Activated CD4-positive, CD25-positive, alpha-beta regulatory T cell treated with anti-CD3 and anti-CD28 coated beads, Interleukin-2, amount 50 U/mL, for 24 hours (primary cell): ENCODE measurements at places on chromosomes 1 and 21.

DNA sequence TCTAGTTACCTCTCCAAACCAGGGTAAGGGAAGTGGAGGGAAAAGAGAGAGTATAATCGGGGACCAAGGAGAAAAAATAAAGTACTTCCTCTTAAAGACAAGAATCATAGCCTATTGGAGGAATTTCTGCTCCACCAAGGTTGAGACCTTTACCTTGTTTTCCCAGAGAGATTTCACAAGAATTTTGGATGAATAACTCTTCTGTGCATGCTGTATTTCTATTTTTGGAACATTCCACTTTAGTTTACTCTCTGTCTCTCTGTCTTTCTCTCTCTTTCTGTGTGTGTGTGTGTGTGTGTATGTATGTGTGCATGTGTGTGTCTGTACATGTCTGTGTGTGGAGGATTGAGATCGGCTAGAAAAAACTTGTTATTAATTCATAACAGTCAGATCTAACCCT, 318.4 kb upstream of the RGS18 start:
- no peak for ATAC-seq

- no peak for ATAC-seq
Observed at GRCh38 chr1:214500340-214501055, 50.9 kb downstream of the PTPN14 start.

- no peak for ATAC-seq
Observed at GRCh38 chr1:29050166-29050565, 73.5 kb downstream of the TMEM200B start.

DNA sequence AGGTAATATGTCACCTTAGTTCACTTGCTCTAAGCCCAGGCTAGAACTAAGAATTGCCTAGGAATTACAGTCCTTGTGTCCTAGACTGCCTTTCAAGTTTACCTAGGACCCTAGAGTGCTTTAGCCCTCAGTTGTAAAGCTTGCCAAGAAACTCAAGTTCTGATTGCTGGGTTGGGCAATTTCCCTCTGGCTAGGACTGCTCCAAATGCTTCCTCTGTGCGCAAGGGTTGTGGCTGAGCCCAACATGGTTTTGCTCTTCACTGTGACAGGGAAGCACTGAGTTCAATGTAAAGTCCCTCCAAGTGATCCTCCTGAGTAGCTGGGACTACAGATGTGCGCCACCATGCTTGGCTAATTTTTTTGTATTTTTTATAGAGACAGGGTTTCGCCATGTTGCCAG, 102.3 kb upstream of the NEK7 start:
- ATAC-seq: no peak

- no peak for ATAC-seq
Observed at GRCh38 chr1:167106119-167106461, 12.2 kb downstream of the STYXL2 start.

GRCh38 chr1:228399531-228400236, 7.0 kb downstream of the TRIM11 start:
- no peak for ATAC-seq

- no peak for ATAC-seq
Observed at GRCh38 chr1:90838720-90839119, 121.6 kb upstream of the BARHL2 start.

GRCh38 chr1:40709100-40709801, 17.7 kb downstream of the NFYC start:
- peak; percentile 98 for ATAC-seq

GRCh38 chr1:9389968-9390367, 97.3 kb downstream of the SPSB1 start:
- peak; percentile 56 for ATAC-seq

GRCh38 chr1:220487297-220487820, 40.6 kb upstream of the MARK1 start:
- ATAC-seq: no peak

DNA sequence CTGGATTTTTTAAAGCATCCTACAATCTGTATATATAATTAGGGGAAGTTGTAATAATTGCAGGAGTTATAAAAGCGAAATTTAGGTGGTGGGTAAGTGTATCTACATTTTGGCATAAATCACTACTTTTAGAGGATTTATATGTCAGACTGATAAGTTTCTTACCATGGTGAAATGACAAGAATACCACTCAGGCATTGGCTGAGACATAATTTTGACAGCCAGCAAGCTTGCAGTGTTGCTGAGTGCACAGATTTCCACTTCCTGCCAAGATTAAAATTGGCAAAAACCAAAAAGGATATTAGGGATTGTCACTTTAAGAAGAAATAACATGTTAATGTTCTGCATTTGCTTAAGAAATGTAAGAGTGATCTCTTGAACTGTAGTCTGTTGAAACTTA, 28.2 kb downstream of the NFIA start:
- no peak for ATAC-seq

DNA sequence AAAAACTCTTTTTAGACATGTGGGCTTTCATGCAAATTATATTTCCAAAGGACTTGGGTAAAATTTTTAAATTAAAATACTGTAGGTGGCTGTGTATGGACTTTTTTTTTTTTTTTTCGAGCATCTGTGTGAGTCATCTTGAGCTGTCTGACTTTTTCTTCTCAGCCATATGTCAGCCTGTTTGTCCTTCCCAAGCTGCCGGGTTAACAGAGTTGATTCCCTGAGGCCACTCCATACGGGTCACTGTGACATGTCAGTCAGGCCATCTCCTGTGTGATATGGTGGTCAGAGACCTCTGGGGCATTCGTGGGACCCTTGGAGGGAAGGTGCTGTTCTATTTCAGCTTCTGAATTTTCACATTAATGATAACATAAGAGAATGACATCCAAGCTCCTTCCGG, 148.3 kb downstream of the KCNJ6 start:
- ATAC-seq: no peak

DNA sequence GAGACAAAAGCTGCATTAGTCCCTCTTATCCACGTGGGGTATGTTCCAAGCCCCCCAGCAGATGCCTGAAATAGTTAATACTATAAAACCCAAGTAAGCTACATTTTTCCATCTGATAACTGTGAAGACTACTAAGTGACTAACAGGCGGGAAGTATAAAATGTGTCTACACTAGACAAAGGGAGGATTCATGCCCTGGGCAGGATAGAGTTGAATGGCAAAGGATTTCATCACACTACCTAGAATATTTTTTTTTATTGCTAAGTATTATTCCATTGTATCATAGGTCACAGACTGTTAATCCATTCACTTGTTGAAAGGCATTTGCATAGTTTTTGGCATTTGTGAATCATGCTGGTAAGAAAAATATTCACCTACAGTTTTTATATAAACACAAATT, 26.4 kb upstream of the CFHR4 start:
- no peak for ATAC-seq

GRCh38 chr1:228170666-228171065, 5.1 kb downstream of the IBA57 start:
- no peak for ATAC-seq

GRCh38 chr1:156571261-156571852, 1.0 kb downstream of the IQGAP3 start:
- no peak for ATAC-seq

DNA sequence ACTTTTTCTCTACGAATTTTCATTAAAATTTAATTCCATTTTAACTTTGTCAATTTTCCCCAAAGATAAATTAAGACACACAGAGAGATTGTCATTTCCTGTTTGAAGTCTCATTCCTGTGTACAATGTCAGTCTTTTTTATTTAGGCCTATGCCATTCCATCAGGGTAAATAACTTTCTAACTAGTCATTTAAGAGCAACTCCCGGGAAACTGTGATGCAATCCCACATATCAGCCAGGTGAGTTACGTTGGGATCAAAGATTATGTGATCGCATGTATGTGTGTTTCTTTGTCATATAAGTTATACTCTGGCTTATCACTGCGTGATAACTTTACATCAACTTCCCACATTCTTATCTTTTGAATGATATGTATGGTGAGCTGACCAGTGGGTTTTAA, 86.1 kb upstream of the S1PR1 start:
- no peak for ATAC-seq

DNA sequence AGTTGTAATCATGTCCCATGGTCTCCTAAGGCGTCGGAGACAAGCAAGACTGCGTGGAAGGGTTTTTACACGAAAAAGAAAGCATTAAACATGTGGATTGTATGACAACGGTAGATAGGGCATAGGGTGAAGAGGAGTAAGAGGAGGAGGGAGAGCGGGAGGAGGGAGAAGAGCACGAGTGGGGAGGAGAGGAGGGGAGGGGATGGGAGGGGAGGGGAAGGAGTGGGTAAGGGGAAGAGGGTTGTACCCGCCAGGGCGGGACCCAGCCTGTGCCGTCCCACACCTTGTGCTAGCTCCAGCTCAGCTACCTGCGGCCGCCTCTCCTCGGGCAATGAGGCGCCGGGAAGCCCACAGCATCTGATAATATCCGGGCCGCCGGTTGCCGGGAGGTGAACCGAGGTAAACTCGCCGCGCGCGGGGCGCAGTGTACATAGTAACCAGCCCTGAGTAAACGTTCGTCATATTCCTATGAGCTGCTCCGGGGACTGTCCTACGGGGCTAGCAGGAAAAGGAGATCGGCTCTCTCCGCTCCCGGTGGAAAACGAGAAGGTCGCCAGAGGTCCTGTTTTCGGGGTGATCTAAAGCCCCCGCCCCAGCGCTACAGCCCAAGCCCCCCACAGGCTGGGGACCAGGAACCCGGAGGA, 449 bp upstream of the RCAN3 start:
- peak; percentile 60 for ATAC-seq

- ATAC-seq: no peak
Observed at GRCh38 chr1:207186503-207186902, 82.5 kb downstream of the C4BPA start.

DNA sequence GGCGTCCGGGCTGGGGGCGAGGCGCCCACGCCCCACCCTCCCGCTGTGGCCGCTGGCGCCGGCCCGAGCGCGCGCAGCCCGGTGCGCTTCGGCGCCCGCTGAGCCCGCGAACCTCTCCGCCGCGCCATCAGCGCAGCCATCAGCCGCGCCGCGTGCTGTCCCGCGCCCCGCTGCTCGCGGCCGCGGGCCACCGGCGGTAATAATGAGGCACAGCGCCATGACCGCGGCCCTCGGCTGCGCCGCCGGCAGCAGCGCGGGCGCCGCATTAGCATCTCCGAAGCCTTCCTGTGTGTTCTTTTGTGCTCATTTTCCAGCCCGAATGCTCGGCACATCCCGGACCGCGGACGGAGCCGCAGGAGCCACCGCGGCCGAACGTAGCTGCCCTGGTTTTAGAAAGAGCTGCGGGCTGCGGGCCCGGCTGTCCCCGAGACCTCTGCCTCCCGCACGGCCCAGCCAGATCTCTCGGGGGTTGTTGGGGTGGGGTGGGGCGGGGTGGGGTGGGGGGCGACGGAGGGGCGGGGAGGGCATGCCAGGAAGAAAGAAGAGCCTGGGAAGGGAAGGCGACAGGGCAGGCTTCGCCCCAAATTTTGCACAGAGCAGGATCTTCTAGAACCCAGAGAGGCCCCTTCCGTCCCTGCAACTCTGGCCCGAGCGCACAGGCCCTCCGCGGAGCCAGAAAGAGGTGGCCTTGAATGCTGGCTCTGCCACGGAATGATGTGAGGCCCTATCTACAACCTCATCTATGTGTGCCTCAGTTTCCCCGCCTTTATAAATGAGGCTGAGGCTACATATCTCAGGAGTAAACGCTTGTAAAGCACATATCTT, 55.3 kb downstream of the RRAGC start:
- ATAC-seq: no peak

- no peak for ATAC-seq
Observed at GRCh38 chr1:224256640-224257039, 73.3 kb downstream of the NVL start.

DNA sequence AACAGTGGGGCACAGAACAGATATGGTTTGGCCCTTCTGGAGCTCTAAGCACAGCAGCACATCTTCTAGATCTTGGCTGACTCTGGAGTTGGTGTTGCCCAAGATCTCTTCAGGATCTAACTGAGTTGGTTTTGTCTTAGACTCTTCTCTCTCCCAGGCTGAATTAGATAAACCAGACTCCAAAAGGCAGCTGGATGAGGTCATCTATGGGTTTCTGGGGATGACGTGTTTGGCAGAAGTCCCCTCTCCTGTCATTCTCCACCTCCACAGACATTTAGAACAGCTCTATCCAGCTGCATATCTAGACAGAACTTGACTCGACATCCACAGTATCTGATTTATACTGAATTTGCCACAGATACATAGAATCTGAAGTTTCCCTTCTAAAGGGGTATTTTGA, 75.3 kb downstream of the ST6GALNAC5 start:
- no peak for ATAC-seq

GRCh38 chr1:173195596-173196088, 11.5 kb downstream of the TNFSF4 start:
- peak; percentile 51 for ATAC-seq

- no peak for ATAC-seq
Observed at GRCh38 chr1:88740784-88741183, 56.7 kb downstream of the PKN2 start.

GRCh38 chr1:68558321-68559026, 61.6 kb upstream of the DEPDC1 start:
- no peak for ATAC-seq

- ATAC-seq: peak; percentile 36
Observed at GRCh38 chr1:110605901-110606656, at the start of gene KCNA2. Gene KCNA2 (minus strand): TSS chr1:110606358. CDS start chr1:110604782, 1,576 bp downstream.

GRCh38 chr1:76591461-76591860, 275.8 kb upstream of the ST6GALNAC5 start:
- ATAC-seq: no peak

- ATAC-seq: no peak
Observed at GRCh38 chr1:11978301-11978700, 1.9 kb upstream of the MFN2 start.

- ATAC-seq: no peak
Observed at GRCh38 chr1:248861616-248862015, 2.7 kb upstream of the ZNF692 start.

DNA sequence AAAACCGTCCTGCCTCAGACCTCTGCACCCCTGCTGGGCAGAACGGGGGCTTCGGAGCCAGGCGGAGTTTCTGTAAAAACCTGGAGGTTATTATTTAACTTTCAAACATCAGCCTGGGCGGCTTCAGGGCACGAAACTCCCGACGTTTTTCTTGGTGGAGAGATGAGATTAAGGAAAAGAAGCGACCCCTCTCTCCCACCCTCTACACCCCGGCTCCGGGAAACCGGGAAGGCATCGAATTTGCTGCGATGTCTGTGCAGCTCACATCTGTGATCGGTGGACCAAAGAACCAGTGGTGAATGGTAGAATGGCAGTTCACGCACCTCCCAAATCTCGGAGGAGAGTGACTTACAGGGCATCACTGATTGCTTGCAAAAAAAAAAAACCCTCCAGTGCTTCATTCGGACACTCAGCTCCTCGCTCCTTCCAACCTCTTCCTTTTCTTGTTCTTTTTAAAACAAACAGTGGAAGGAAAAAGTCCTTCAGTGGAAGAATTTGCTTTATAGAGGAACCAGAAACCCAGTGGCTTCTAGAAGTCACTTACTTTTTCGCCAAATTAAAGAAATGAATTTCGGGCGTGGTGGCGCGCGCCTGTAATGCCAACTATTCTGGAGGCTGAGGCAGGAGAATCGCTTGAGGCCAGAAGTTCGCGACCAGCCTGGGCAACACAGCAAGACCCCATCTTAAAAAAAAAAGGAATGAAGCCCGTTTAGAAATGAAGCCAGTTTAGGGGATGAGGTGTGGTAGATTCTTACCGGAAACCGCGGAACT, 884 bp downstream of the PHACTR4 start:
- ATAC-seq: no peak

- ATAC-seq: no peak
Observed at GRCh38 chr1:186519982-186520381, 59.1 kb upstream of the PDC start.
